Activated CD4-positive, alpha-beta T cell treated with anti-CD3 and anti-CD28 coated beads, Interleukin-2, amount 50 U/mL, for 24 hours (primary cell): ENCODE measurements at places on chromosomes 11 and 22.
A peak's percentile ranks its signal among the peaks of the same experiment; 100 is the strongest.

GRCh38 chr11:82523141-82523540 is 210.5 kb downstream of the FAM181B start:
- DNase-seq = no peak

DNA sequence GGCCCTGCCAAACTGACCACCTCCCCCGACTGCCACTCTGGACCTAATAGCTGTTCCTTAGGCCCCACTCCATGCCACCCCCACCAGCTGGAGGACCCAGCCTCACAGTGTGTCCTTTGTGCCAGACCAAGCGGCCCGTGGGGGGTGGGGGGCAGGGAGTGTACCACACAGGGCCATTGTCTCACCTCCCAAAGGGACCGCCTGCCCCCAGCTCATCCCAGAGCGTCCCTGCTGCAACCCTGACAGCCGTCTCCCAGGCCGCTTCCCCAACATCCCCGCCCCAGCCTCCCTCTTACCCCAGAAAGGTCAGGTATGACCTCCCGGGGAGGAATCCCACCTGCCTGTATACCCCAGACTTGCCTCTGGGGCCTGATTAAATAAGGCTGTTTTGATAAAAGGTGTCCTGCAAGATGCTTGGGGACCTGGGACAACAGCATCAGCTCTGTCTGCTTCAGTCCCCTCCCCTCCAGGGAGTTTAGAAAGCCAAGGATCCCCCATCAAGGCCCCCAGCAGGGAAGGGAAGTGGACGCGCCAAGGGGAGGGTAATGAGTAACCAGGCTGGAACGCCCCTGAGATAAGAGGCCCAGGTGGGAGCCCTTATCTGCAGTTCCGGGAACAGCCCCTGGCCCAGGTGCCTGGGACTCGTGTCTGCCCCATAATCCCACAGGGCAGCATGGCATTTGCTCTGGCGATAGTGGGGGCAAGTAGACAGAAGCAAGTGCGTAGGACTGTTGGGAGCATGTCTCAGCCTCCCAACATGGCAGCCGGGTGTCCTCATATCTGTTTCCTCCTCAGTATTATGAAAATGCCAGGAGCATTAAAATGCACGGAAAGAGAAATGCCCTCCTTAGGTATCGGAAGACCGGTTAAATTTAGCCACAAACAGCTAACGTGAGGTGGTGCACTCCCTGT is 9.0 kb downstream of the CDC42EP1 start:
- no peak for DNase-seq

- DNase-seq = no peak
These were observed 42.1 kb upstream of the GNB1L start for GRCh38 chr22:19896665-19897355.

DNA sequence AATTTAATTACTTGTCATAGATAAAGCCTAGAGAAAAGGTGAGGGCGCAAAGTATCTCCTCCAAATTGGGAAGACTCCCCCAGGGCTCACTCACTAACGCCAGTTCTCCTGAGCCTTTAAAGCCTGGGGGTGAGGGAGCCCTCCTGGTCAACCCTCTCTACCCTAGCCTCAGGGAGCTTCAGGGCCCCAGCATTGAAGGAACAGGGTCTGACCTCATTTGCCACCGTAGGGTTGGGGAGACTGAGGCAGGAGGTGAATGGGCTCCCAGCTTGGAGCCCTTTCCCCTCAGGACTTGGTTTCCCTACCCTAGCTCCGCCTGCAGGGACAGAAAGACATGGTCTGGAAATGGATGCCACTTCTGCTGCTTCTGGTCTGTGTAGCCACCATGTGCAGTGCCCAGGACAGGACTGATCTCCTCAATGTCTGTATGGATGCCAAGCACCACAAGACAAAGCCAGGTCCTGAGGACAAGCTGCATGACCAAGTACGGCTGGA is 1.7 kb downstream of the FOLR2 start:
- no peak for DNase-seq

- no peak for DNase-seq
These were observed 261.4 kb downstream of the DDX10 start for GRCh38 chr11:108926171-108926840.

DNA sequence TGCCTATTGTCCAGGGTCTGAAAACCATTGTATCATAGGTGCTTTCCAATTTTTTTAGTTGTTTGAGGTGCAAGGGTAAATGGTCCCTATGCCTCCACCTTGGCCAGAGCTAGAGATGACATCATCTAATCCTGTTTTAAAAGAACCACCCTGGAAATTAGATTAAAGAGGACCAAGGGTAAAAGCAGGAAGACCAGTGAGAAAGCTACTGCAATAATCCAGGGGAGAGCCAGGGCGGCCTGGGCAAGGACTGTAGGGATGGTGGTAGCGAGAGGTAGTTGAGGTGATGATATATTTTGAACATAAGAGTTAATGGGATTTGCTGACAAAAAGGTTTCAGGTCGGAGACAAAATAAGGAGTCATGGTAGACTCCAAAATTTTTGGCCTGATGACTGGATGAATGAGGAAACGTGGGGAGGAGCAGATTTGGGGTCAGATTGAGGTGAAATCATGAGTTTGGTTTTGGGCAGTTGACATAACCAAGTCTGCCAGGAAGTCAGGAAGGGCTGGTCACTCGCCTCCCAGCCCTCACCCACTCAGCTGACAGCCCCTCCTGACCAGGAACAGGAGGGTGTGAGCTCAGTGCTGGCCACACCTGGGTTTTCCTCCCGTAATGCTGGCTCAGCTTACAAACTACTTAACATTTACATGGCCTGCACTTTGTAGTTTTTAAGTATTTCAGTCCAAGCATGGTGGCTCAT is 23.0 kb downstream of the SCN4B start:
- no peak for DNase-seq

- no peak for DNase-seq
These were observed 204.0 kb upstream of the NECTIN1 start for GRCh38 chr11:119932828-119933562.

GRCh38 chr11:85709941-85710702 is 24.1 kb upstream of the CCDC89 start:
- DNase-seq = no peak

DNA sequence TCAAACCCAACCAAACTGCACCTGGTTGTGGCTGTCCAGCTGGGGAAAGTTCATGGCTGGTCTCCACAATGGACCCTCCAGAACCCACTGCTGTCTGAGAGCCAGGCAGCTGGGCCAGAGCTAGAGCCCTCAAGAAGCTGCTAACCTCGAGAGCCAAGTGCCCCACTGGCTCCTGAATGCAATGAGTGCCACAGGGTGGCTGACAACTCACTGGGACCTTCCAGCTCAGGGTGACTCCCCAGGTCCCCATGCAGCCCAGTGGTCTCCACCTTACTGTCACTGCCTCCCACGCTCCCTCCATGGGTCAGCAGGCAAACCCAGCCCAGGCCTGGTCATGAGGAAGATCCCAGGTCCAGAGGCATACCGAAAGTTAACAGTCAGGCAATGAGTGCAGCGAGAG is 8.0 kb upstream of the CHST1 start:
- DNase-seq = no peak

GRCh38 chr11:97938789-97939188 is 1082.0 kb upstream of the CNTN5 start:
- DNase-seq = no peak

GRCh38 chr11:68454767-68455166 is 5.8 kb upstream of the PPP6R3 start:
- DNase-seq = no peak

- no peak for DNase-seq
These were observed 66.6 kb downstream of the MED15 start for GRCh38 chr22:20573833-20574615.

- DNase-seq = no peak
These were observed 5.1 kb downstream of the ZPR1 start for GRCh38 chr11:116782728-116783127.

DNA sequence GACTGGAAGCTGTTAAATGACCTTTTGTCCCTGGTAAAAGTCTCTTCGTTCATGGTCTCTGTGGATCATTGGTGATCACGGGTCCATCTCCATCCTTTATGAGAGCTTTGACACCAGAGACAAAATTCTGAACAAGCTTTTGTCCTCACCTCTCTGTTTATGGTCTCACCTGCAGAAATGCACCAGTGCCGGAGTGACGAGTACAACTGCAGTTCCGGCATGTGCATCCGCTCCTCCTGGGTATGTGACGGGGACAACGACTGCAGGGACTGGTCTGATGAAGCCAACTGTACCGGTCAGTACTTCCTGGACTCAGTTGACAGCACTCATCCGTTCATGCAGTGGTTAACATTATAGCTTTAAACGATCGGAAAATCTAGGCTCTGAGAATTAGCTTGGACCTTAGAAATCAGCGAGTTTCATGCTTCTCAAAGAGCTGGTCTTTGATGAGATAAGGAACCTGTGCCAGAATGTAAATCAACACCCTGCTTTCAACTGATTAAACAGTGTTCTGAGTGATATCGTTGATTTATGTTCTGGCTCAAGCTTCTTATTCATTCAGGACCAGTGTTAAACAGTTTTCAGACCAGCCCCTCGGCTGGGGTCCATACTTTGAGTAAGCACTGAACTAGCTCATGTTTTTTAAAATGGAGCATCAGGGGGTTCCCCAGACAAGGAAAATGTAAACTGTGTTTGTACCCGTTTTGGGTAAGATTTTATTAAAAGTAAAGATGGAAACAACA is 124.5 kb upstream of the SORL1-AS1 start:
- DNase-seq = no peak

DNA sequence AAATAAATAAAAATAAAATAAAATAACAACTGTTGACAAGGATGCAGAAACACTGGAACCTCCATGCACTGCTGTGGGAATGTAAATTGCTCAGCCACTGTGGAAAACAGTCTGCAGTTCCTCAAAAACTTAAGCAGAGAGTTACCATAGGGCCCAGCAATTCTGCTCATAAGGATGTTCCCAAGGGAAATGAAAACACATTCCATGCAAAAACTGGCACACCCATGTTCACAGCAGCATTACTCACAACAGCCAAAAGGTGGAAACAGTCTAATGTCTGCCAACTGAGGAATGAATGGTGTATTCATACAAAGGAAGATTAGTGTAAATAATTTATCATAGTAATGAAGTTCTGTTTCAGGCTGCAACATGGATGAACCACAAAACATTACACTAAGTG is 3.2 kb upstream of the KRTAP5-10 start:
- no peak for DNase-seq

DNA sequence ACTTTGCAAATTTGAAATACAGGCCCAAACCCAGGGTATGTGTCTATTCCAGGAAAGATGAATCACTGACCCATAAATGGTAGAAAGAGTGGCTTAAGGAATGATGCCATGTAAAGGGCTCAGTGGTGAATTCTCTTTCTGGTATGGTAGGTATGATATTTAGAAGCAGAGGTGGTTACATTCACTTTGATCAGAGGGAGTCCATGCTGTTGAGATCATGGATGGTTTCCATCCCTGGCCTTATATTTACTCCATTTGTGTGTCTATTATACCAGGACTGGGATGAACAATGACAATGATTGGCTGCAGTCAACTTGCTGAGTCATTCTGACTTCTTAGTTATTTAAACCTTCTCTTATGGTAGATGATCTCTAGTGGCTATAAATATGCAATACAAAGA is 419.8 kb upstream of the LRRC4C start:
- no peak for DNase-seq

GRCh38 chr11:113474362-113475159 is 637 bp downstream of the DRD2 start:
- peak; percentile 19 for DNase-seq

DNA sequence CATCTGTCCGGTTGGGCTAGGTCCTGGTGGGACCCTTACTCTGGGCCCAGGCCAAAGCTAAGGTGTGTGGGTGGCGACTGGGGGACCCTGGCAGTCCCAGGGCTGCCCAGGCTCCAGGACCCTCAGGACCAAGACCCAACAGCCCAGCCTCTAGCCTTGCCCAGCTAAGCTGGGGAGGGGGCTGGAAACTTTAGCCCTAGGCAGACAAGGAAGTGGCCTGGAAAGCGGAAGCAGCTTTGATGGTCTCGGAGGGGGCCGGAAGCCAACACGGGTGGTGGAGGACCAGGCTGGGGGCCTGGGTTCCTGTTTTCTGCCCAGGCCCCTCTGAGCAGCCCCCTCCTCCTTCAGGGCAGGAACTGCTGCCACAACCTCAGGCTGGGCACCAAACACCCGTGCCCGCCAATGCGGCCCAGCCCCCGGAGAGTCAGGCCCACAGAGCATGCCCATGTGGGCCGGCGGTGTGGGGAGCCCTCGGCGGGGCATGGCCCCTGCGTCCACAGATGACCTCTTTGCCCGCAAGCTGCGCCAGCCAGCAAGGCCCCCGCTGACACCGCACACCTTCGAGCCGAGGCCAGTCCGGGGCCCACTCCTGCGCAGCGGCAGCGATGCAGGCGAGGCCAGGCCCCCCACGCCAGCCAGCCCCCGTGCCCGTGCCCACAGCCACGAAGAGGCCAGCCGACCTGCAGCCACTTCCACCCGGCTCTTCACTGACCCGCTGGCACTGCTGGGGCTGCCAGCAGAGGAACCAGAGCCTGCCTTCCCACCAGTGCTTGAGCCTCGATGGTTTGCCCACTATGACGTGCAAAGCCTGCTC is 2.8 kb downstream of the SIPA1 start:
- peak; percentile 27 for DNase-seq

- DNase-seq = no peak
These were observed 383.8 kb upstream of the NARS2 start for GRCh38 chr11:78958444-78958843.

DNA sequence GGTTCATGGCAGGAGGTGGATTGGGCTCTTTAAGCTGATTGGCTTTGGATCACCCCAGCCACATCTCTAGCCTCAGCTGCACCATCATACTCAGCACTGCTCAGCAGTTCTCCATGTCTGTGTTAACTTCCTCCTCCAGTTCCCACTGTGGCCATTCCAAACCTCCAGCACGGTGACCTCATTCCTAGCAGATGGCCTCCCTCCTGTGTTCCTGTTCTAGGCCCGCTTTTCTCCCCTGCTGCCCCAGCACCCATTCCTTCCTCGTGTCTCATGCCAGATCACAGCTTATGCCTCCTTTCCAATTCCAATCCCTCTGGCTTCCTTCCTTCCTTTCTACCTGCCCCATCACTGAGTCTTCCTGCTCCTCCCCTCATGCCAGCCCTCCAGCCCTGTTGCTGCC is 96.1 kb downstream of the MICAL2 start:
- DNase-seq = no peak

DNA sequence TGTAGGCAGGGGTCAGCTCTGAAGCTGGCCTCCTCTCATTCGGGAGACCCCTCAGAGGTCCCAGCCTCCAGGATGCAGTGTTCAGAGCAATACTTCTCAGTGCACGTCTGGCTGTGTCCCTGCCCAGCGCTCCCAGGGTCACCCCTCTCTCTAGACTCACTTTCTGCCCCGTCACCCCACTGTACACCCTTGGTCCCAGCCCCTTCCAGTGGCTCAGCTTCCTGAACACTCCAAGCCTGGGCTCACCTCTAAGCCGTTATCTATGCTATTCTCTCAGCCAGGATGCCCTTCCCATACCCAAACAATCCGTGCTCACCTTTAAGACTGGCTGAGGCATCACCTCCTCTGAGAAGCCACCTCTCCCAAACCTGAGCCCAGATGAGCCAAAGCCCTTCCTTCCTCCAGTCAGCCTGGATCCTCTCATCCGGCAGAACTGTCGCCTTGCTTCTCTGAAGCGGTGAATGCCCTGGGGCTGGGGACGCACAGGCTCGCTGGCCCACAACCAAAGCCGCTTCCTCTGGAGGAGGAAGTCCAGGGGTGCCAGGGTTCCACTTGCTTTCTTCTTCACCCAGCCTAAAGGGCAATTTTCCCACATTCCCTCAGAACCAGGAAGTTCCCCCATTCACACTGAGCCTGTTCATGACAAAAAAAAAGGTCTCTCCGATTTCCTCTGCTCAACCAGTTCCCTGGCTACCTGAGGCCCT is 13.7 kb upstream of the CDKN1C start:
- DNase-seq = no peak

- DNase-seq = no peak
These were observed 5.4 kb downstream of the SEC14L2 start for GRCh38 chr22:30402028-30402765.

GRCh38 chr11:59818572-59818971 is 8.0 kb upstream of the MRPL16 start:
- no peak for DNase-seq

GRCh38 chr11:131609337-131609736 is 238.9 kb downstream of the NTM start:
- DNase-seq = no peak
